C1 segment of cervical spinal cord (tissue), 14 donors: ENCODE measurements at places on chromosomes 1 and 21.

- no peak for DNase-seq
These were observed 8.0 kb downstream of the SMIM12 start for GRCh38 chr1:34851431-34852105.

GRCh38 chr1:160267284-160267991, 5.1 kb upstream of the DCAF8 start:
- DNase-seq, result no peak

DNA sequence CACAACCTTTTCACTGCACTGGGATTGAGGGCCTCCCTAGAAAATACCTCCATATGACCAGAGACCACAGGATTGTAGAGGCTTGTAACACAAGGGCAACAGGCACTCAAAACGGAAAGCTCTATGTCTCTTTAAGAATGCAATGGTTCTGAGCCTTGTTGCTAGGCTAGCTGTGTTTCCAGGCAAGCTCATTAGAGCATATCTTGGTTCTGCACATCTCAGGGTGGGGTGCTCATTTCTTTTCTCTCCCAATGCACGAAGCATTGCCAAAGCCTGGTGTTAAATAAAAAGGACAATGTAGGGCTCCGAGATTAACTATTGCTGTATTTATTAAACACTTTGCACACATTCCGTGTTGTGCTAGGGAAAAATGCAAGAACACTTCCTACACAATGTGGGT, 315.9 kb downstream of the PRDM2 start:
- DNase-seq, result no peak

- DNase-seq, result no peak
These were observed 28.1 kb upstream of the ACBD6 start for GRCh38 chr1:180530501-180530900.

DNA sequence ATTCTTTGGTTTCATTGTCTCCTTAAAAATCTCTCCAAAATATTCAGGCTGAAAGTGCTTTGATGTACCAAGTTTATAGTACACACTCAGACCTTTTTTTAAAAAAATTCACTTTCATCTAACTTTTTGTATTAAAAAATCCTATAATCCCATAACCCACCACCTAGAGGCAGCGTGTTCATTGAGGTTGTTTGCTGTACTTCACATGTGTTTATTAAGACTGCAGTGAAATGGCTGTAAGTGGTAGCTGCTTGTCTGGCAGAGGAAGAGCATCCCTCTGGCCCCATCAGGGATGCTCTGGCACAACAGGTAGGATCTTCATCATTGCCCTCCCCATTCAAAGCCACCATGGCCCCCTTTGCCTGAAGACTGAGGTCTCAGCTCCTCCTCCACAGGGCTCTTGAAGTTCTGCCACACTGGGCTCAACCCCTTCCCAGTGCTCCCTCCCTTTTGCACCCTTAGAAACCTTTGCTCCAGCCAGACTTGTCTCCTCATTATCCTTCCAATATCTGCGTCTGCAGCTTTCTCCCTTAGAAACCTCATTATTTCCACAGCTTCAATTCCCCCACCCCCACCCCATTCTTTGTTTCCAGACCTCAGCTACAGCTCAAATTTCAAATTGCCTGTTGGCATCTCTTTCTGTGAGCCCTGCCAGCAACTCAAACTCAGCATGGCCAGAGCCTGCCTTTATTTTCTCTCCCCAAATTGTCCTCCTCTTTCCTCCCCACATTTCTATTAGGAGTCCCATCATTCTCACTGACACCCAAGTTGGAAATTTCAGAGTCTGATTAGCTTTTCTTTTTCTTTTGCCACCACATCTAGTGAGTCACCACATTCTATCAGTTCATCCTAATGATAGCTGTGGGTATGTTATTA, 369.6 kb upstream of the USP24 start:
- DNase-seq, result no peak

- DNase-seq, result no peak
These were observed 262.8 kb downstream of the LMO4 start for GRCh38 chr1:87591492-87591891.

- DNase-seq, result no peak
These were observed 223.4 kb upstream of the FMN2 start for GRCh38 chr1:239868058-239868832.

DNA sequence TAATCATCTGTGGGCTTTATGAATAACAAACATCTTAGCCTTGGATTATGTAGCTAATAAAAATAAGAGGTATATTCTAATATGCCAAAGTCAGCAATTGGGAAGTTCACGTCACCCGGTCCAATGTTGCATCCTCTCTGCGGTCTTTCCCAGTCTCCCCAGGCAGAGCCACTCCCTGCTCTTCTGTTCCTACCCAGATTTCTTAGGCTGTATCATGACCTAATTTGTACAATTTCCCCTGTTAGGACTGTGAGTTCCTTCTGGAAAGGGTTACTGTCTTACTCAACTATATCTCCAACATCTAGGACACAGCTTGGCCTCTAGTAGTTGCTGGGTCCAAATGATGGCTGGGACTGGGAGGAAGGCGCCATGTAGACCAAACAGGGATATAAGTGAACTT, 29.8 kb upstream of the C1orf198 start:
- DNase-seq, result no peak

GRCh38 chr1:185487936-185488335, 170.9 kb upstream of the IVNS1ABP start:
- no peak for DNase-seq

DNA sequence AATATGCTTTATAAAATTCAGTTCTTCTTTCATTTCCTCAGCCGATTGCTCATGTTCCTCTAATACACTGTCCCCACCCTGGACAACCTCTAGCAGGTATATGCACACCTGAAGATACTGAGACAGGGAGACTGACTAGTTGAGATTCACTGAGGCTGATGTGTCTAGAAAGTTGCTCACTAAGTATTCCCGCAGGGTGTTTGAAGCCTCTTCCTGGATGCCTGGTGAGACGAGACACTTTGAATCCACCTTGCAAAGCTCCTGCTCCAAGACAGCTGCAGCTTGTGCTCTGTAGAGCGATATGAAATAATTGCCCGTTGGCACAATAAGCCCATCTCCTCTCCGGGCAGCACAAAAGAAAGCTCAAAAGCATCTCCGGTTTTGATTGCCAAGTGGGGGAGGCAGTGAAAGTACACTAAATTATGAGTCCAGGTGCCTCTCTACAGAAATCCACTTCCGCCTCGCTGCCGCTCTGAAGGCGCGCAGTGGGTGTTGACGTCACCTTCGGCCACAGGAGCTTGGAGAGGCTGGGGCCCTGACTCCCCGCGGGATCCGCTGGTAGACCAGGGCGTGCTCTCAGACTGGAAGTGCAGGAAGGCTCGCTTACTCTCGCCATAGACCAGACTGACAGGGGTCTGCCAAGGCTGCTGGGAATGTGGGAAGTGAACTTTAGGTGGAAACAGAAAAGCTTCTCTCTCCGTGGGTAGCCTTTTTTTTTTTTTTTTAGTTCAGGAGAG, 46.3 kb downstream of the GPA33 start:
- DNase-seq, result no peak

DNA sequence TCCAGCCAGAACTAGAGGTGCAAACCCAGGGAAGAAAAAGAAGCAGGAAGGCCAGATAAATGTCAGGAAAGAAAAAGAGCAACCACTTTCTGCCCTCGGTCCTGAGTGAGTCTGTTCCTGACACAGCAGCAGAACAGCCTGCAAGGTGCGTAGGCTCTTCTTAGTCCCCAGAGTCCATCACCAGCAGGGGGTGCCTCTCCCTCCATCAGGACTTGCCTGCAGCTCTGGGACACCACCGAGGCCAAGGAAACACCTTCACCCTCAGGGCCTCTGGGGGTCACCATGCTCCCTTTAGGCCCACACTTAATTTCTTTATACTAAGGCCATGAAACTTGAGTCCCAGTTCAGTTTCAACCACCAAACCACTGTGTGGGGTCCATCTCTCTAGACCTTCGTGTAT, 43.7 kb upstream of the NFASC start:
- peak; percentile 23 for DNase-seq

DNA sequence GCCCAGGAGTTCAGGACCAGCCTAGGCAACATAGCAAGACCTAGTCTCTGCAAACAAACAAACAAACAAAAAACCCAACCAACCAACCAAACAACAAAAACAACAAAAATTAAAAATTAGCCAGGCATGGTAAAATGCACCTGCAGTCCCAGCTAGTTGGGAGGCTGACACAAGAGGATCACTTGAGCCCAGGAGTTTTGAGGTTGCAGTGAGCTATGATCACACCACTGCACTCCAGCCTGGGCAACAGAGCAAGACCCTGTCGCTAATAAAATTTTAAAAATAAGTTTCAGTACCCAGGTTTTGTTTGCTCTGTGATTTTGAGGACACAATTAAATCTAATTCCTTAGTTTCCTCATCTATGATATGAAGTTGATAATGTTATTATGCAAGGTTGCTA, 201.3 kb downstream of the SLC45A1 start:
- DNase-seq, result no peak

GRCh38 chr1:200372885-200373181, 37.0 kb downstream of the ZNF281 start:
- no peak for DNase-seq

GRCh38 chr1:152981146-152981871, 2.6 kb upstream of the SPRR1A start:
- DNase-seq, result no peak

GRCh38 chr1:218377143-218377660, 32.1 kb downstream of the TGFB2 start:
- no peak for DNase-seq

- DNase-seq, result no peak
These were observed 26.8 kb downstream of the ALDH9A1 start for GRCh38 chr1:165671526-165671925.

- peak; percentile 6 for DNase-seq
These were observed 59.8 kb downstream of the MAST2 start for GRCh38 chr1:45863218-45863617.

GRCh38 chr21:28704746-28705145, 287.9 kb downstream of the LTN1 start:
- DNase-seq, result no peak

DNA sequence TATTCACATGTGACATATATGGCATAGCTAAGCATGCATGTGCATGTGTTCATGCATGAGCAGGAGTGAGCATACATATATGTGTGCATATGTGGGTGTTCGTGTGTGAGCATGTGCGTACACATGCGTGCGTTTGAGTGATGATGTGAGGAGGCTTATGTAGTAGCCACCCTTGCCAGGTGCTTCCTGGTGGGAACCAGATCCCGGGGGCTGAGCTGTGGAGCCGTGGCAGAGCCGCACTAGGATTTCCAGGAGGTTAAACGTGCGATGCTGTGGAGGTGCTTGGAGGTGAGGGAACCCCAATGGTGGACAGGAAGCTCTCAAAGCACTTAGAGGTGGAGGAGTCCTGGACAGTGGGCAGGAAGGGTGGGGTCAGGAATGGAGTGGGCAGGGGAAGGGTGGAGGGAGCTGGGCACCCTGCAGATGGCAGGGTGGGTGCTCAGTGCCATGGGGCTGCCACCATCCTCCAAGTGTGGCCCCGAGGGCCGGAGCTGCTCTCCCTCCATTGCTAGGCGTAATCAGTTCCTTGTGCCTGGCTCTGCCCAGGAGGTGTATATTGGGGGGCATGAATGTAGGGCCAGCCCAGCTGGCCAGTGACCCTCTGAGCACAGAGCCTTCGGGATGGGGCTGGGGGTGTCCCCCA, 48.5 kb downstream of the COL18A1 start:
- DNase-seq, result no peak

DNA sequence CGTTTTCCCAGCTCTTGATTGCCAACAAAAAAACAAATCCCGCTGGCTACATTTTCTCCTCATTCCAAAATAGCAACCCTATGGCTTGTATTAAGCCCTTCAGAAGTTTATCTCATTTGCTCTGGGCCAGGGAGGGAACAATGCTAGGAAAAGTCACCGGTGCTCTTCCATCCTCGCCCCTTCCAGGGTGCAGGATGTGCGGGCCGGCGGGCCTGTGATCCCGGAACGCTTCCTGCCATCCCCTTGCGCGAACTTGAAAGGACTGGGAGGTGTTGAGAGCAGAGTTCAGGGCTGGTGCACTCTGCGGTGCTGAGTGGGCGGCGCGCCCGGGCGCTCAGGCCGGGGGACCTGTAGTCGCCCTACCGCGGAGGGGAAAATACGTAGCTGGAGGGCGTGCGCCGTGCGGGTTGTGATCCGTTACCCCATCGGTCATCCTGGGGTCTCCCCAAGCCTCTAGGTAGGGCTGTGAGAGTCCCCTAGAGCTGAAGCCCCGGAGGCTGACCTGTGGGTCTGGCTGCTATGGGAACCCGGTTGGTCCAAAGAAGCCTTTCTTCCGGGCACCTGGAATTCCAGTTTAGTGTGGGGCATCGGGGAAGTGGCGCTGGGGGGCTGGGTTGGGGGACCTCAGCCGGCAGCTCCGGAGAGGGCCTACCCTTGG, 13.1 kb downstream of the NR5A2 start:
- DNase-seq, result no peak

- DNase-seq, result no peak
These were observed 315.5 kb upstream of the CAMK1G start for GRCh38 chr1:209267968-209268367.

- DNase-seq, result no peak
These were observed 245.3 kb upstream of the RUNX1 start for GRCh38 chr21:35294231-35294898.

GRCh38 chr1:167871331-167871730, 42.6 kb downstream of the ADCY10 start:
- no peak for DNase-seq

DNA sequence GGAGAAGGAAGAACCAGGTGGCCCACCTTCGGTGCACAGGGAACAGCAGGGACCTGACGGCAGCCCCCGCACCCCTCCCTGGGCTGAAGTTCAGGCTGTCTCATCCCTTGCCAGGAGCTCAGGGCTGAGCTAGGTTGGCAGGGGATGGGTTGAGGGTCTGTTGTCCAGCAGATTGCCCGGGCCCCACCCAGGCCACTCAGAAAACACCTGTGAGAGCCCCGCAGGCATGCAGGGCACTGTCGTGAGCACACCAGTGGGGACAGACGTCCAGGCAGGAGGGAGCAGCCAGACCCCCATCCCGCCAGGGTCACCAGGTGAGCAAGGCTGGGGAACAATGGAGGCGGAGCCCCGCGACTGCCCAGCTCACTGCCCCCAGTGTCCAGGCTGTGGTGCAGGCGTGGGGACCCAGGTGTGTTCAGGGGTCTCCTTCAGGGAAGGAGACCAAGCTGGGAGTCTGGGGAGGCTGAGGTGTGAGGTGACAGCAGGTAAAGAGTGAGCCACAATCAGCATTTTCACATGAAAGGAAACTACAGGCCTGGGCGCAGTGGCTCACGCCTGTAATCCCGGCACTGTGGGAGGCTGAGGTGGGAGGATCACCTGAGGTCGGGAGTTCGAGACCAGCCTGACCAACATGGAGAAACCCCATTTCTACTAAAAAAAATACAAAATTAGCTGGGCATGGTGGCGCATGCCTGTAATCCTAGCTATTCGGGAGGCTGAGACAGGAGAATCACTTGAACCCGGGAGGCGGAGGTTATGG, 9.4 kb upstream of the SAMD11 start:
- no peak for DNase-seq

GRCh38 chr1:63255153-63255552, 67.2 kb upstream of the FOXD3 start:
- DNase-seq, result no peak

- no peak for DNase-seq
These were observed 29.6 kb upstream of the KAZN start for GRCh38 chr1:14568716-14569355.

DNA sequence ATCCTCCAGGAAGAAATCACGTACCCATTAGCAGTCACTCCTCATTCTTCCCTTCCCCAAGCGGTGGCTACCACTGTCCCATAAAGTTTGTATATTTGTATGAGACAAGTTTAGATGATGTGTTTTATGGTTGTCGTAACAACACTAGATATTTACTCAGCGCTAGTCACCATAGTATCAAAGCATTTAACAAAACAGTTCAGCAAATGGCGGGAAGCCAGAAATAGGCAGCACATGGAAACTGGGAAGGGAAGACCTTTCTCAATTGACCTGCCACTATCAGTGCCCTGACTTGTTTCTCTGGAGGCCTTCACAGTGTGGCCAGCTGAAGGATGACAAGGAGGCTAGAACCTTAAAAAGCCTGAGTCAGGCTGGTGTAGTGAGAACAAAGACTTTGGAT, 31.1 kb downstream of the CNST start:
- no peak for DNase-seq
